ENCODE measurements at places on chromosomes 12 and 14. TPM values are rescaled to one million over a fixed set of nuclear protein-coding genes. Genes with fewer than 3 reads are reported as not detected.

OR6C2 gene
- total RNA-seq = not detected

GRCh38 chr12:117228239-117228638, 38.0 kb upstream of the FBXO21 start:
- H3K4me1 ChIP-seq = peaks cover 6% of the 10 kb centered on the region
- H3K27me3 ChIP-seq = peaks cover 15% of the 10 kb centered on the region
- H3K36me3 ChIP-seq = no peaks in the 10 kb centered on the region
- no peak overlapping the region for H3K4me3 ChIP-seq

GLT8D2 gene
- total RNA-seq = 2.0 TPM

DNA sequence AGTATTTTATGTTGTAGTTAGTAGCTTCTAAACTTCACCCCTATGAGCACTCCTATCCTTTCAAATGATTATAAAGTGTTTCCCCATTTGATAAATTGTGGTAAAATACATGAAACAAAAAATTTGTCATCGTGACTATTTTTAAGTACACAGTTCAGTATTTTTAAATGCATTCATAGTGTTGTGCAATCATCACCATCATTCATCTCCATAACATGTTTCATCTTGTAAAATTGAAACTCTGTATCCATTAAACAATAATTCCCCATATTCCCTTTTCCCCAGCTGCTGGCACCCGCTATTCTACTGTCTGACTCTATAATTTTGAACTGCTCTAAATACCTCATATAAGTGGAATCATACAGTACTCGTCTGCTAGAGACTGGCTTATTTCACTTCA, 52.5 kb downstream of the ATP23 start:
- H3K27me3 ChIP-seq = no peaks in the 10 kb centered on the region
- H3K4me3 ChIP-seq = no peak overlapping the region
- no peaks in the 10 kb centered on the region for H3K36me3 ChIP-seq
- peak; percentile 46 for DNase-seq

GRCh38 chr14:31170411-31170810, 37.2 kb downstream of the HECTD1 start:
- peaks cover 10% of the 10 kb centered on the region for H3K4me1 ChIP-seq
- no peaks in the 10 kb centered on the region for H3K27me3 ChIP-seq
- DNase-seq = no peak
- peaks cover 94% of the 10 kb centered on the region for H3K36me3 ChIP-seq
- H3K4me3 ChIP-seq = no peak overlapping the region
- H3K27ac ChIP-seq = no peak overlapping the region

Measured in MCF 10A (cell line).